ENCODE measurements at places on chromosomes 16 and 17.

GRCh38 chr17:2828397-2829038, 32.3 kb downstream of the RAP1GAP2 start:
- DNase-seq: peak; percentile 72

DNA sequence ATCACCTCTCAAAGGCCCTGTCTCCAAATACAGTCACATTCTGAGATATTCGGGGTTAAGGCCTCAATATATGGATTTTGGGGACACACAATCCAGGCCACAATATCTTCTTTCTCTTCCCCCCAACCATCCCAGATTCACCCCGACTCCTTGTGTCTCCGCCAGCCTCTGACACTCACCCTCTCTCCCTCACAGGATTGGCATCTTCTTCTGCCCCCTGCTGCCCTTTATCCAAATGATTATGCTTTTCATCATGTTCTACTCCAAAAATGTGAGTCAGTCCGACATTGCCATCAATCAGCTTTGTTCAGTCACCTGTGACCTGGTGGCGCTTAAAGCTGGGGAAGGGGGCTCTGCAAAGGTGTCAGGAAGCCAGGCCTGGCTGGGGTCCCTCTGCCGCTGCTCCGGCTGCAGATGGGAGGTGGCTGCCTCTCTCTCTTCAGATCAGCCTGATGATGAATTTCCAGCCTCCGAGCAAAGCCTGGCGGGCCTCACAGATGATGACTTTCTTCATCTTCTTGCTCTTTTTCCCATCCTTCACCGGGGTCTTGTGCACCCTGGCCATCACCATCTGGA, 35.1 kb downstream of the GDE1 start:
- DNase-seq: no peak

GRCh38 chr16:86761111-86762031, 183.0 kb downstream of the FOXL1 start:
- peak; percentile 10 for DNase-seq

GRCh38 chr17:59832883-59833379, 59.8 kb downstream of the TUBD1 start:
- DNase-seq: no peak

- DNase-seq: no peak
Observed at GRCh38 chr17:19705771-19706770, 10.3 kb downstream of the SLC47A2 start.
